HCT116 (cell line): ENCODE measurements at places on chromosomes 13 and 19.
A peak's percentile ranks its signal among the peaks of the same experiment; 100 is the strongest.

GRCh38 chr19:1675633-1676350, 23.4 kb upstream of the TCF3 start:
- DNase-seq: no peak

DNA sequence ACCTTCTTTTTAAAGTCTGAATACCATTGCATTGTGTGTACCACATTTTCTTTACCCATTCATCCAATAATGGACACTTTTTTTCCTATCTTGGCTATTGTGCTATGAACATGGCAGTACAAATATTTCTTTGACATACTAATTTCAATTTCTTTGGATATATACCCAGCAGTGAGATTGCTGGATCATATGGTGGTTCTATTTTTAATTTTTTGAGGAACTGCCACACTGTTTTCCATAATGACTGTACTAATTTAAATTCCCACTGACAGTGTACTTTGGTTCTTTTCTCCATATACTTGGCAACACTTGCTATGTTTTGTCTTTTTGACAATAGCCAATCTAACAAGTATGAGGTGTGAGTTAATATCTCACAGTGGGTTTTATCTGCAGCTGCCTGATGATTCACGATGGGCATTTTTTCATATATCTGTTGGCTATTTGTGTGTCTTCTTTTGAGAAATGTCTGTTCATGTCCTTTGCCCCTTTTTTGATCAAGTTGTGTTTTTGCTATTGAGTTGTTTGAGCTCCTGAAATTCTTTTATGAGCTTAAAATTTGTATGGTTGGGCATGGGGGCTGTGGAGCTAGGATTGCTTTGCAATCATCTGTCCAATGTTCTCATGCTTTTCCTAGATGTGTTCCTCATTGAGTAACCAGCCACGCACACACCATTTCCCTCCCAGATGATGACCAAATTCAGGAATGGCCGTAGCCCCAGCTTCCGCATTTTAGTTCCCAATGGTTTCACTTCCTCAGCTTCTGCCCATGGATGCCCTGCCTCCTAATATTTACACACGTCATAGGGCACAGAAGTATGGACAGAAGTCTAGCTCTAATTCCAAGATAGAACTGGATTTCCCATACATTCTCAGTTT, 380.0 kb upstream of the SGCG start:
- no peak for DNase-seq

DNA sequence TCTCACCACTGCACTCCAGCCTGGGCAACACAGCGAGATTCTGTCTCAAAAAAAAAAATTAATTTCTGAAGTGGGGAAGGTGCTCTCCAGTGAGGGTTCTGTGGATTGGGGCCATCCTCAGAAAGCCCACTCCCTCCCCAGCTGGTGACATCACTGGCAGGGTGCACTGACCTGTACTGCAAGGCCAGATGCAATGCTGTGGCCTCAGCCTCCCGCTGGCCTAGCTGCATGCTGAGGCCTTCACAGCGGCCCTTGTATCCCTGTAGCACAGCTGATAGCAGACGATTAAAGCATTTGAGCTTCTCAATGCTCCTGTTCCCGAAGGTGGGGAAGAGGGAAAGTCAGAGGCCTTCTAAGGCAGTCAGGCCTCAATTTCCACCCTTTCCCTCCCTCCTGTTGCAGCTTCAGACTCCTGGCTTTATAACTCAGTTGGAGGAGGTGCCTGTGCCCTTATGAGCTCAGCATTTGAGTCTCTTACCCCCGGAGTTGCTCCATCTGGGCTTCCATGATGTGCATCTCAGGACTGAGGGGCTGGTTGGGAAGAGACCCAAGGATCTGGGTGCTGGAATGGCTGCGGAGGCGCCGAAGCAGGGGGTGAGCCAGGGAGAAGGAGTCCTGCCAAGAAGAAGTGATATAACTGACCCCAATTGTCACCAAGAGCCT, 5.3 kb downstream of the USHBP1 start:
- DNase-seq: no peak

DNA sequence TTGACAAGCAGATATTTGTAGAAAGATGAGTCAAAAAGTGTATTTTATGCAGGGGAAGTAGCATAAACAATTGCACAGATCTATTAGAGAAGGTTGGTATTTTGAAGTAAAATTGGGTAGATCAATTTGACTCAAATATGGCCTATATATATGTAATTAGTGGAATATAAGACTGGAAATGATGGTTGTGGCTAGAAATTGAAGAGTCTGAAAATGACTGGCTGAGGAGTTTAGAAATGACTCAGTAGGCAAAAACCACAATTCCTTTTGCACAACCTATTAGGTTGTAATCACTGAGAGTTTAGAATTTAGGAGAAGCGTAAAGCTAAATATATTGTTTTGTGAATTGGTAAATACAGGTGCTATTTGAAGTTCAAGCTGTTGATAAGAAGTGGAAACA, 622.6 kb upstream of the PCDH20 start:
- DNase-seq: no peak

DNA sequence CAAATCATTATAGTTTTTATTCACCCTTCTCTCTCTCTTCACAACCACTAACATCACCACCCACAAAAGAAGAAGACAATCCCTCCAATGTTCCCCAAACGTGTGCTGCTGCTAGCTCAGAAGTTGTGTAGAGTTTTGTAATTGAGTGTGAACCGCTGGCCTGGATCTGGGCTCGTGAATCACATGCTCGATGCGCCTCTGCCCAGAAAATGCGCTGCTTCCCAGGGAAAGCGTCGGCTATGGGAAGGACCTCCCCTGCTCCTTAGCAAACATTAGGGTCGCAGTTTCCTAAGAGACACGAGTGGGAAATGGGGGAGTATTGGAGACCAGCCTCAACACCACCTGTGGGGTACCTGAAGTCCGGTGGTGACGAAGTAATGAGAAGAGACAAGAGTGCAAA, 38.4 kb upstream of the ZNF726 start:
- DNase-seq: no peak

GRCh38 chr13:107284173-107284572, 716.2 kb upstream of the ARGLU1 start:
- no peak for DNase-seq

DNA sequence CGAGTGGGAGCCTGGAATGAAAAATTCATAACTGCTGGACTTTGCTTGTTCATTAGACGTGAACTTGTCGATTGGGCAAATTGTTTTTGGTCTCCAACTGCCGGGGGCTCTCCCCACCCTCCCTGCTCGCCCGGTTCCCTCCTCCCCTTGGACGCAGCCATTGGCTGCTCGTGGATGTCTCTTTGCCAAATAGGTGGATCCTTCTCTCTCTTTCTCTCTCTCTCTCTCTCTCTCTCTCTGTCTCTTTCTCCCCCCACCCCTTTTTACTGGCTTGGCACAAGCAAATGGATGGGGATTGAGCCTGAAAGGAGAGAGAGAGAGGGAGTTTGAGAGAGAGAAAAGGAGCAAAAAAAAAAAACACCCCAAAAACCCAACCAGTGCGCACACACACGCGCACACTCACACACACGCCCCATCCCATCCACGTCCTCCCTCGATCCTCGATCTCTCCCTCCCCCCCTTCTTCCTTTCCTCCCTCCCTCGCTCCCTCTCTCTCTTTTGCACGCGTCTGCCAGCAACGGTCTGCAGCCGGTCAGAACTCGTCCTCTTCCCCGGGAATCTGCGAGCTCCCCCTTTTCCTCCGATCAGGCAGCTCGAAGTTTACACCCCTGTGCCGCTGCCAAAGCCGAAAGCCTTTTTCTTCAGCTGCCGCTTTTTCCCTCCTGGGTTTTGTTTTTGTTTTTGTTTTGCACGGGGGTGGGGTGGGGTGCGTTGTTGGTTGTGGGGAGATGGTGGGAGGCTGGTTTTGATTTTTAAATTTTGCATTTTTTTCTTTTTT, 27.8 kb downstream of the NFIX start:
- no peak for DNase-seq

- no peak for DNase-seq
Measured at GRCh38 chr19:6590258-6590826, 608 bp downstream of the CD70 start.

GRCh38 chr13:51637852-51638215, 53.6 kb downstream of the WDFY2 start:
- DNase-seq: no peak

DNA sequence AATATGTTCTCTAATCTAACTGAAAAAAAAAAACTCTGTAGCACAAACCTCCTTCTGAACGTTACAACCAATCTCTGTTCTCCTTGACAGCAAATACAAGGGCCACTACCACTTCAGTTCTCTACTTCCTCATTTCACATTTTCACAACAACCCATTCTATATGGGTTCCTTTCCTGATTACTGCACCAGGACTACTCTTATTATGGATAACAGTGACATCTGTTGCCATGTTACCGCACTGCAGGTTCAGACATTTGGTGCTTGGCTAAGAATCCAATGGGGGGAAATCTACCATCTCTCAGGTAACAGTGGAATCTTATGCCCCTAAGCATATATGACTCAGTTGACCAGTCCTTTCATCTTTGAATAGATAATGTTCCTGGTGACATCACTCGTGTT, 11.6 kb upstream of the FPR3 start:
- DNase-seq: peak; percentile 26

GRCh38 chr13:112759827-112760226, 70.0 kb downstream of the ATP11A start:
- DNase-seq: no peak

DNA sequence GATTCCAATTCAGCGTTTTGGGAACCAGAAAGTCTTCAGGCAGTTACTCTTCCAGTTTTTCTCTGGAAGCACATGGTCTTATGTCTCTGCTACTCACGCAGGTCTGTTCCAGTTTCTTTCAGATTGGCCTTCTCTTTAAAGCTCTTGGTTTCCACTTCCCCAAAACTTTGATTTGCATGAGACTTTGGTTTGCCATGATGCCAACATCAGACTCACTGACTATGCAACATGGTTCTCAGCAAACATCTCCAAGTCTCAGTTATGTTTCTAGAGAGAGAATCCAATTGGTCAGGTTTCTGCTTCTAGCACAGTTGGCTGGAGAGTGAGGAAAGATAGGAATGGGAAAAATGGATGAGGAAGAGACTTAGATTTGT, 3.1 kb downstream of the AKAP11 start:
- no peak for DNase-seq

- DNase-seq: no peak
Measured at GRCh38 chr13:55682776-55683175, 1457.9 kb upstream of the PRR20A start.

- peak; percentile 3 for DNase-seq
Measured at GRCh38 chr19:15971224-15971780, 22.5 kb downstream of the OR10H4 start.

DNA sequence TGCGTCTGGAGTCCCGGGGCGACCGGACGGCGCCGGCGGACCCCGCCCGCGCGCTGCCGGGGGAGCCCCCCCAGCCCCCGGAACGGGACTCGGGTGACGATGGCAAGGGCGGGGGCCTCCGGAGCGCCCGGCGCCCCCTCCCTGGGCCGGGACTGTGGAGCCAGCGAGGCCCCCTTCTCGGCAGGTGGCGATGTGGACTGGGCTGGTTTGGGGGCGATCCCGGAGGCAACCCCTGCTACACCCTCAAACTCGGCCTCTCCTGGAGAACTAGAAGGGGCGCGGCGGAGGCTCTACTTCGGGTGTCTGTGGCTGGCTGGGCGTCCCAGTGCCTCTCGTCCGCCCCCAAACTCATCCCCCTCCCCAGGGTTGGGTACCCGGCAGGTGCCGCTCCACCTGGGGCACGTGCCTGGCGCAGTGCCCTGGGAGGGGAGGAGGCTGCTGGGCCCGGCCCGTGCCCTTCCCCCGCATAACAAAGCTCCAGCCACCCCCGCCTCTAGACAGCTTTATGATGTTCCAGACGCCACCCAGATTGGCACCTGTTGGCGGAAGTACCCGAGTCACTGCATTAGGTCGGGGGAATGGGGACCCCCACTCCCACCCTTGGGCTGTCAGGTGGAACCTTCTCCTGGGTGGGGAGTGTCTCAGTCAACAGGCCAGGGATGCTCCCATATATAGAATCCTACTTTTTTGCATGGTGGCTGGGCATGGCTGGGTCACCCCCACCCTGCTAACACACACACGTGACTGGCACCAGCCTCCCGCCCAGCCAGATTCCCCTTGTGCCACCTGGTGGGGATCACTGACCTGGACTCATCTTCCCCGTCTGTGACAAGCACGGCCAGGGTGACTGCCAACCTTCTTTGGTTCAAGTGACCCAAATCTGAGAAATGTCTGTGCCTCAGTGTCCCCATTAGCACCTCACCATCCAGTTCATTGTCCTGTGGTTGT, 722 bp downstream of the PKN1 start:
- no peak for DNase-seq

DNA sequence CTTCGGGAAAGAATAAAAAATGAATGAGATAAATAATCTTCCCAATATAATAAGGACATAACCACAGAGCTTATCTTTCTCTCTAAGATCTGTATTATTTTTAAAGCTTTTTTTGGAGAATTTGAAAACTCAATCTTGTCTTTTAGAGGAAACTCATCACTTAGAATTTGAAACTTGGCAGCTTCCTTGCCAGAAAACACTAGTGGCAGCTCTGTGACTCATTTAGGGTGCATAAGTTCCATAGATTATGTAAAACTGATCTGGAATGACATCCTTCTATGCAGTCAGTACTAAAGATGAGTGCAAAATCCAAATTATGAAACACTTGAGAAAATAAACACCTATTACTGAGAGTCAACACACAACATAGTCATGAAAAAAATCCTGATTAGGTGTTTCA, 848.0 kb downstream of the DACH1 start:
- no peak for DNase-seq

GRCh38 chr19:19749117-19749907, 16.4 kb upstream of the ZNF14 start:
- no peak for DNase-seq

- no peak for DNase-seq
Measured at GRCh38 chr19:46118136-46118535, 6.4 kb downstream of the IGFL3 start.

DNA sequence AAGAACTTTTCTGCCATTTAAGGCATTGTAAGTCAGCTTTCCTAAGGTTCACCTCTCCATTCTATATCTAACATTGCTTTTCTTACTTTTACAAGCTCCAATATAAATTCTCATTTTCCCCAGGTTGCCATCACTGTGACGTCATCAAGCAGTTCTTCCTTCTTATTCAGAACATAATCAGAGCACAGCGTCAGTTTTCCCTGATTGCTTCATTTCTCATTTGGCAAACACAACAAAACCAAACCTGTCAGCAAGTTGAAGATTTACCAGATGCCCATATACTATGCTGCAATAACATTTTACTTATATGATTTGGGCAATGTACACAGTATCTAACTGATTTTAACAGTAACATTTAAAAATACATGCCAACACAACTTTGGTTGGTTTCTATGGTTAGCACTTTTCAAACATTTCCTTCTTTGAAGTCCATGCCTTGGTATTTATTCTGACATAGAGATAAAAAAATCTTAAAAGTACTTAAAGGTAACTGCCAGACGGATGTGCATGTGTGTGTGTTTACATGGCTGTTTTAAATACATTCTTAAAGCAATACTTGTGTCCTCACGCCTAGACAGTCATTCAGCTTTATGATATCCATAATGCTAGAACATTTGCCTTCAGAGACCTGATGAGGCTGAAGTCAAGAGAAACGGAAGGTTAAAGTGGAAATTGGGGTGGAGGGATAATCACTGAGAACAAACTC, 264.0 kb downstream of the KLF12 start:
- no peak for DNase-seq
